ENCODE measurements at places on chromosomes 11 and 22. TPM values are rescaled to one million over a fixed set of nuclear protein-coding genes. Genes with fewer than 3 reads are reported as not detected.

The TPBGL gene
- not detected for total RNA-seq

The RFPL1 gene
- total RNA-seq, result not detected

The RIN1 gene
- total RNA-seq, result 5.7 TPM

The OR5T3 gene
- total RNA-seq, result not detected

The MPPED2 gene
- total RNA-seq, result 15.7 TPM

The MMP11 gene
- 6.3 TPM for total RNA-seq

The ANGPTL5 gene
- 1.6 TPM for total RNA-seq

All from skeletal muscle tissue (tissue), 5 donors.